Activated CD8-positive, alpha-beta T cell treated with anti-CD3 and anti-CD28 coated beads, Interleukin-2, amount 10 ng/mL, durations not matched to agents 7 days and 5 days (primary cell): ENCODE measurements at places on chromosomes 2 and 18. TPM values are rescaled to one million over a fixed set of nuclear protein-coding genes. Genes with fewer than 3 reads are reported as not detected.

SERPINB10 gene
- total RNA-seq = not detected

SCN1A gene
- total RNA-seq = not detected

LIMS2 gene
- total RNA-seq = 35.3 TPM

CD207 gene
- total RNA-seq = not detected

SLC19A3 gene
- total RNA-seq = not detected

EPB41L3 gene
- total RNA-seq = 0.10 TPM

SCN2A gene
- total RNA-seq = 0.05 TPM

FNDC4 gene
- total RNA-seq = not detected

KCNG2 gene
- not detected for total RNA-seq

ALKAL2 gene
- not detected for total RNA-seq

MDH1B gene
- 0.55 TPM for total RNA-seq

TUBA3E gene
- total RNA-seq = not detected

ARHGAP28 gene
- not detected for total RNA-seq

TCF7L1 gene
- not detected for total RNA-seq

ACMSD gene
- total RNA-seq = not detected

C2orf78 gene
- total RNA-seq = not detected

BUB1 gene
- 138 TPM for total RNA-seq

SNRPD1 gene
- 102 TPM for total RNA-seq

TRIM43 gene
- not detected for total RNA-seq

CIDEA gene
- not detected for total RNA-seq

ALK gene
- total RNA-seq = not detected

HOXD10 gene
- not detected for total RNA-seq

RNMT gene
- 31.2 TPM for total RNA-seq

PRADC1 gene
- total RNA-seq = 19.1 TPM

CYB5A gene
- total RNA-seq = 31.3 TPM

LONRF2 gene
- 0.05 TPM for total RNA-seq

SLC4A3 gene
- not detected for total RNA-seq

PJVK gene
- total RNA-seq = 0.50 TPM

PLEKHH2 gene
- 0.57 TPM for total RNA-seq

CYTIP gene
- 227 TPM for total RNA-seq
